ENCODE measurements at places on chromosomes 4 and X.

- no peak overlapping the region for H3K4me3 ChIP-seq
- peak overlapping the region; percentile 27 for H3K27ac ChIP-seq
- no peaks in the 10 kb centered on the region for H3K27me3 ChIP-seq
Observed at GRCh38 chr4:128831531-128832242, 22.2 kb downstream of the JADE1 start.

GRCh38 chrX:133307094-133307493 lies 88.9 kb upstream of the TFDP3 start:
- no peaks in the 10 kb centered on the region for H3K36me3 ChIP-seq
- no peak for DNase-seq
- no peaks in the 10 kb centered on the region for H3K27me3 ChIP-seq
- H3K4me3 ChIP-seq = no peak overlapping the region
- no peaks in the 10 kb centered on the region for H3K4me1 ChIP-seq

GRCh38 chr4:40514497-40514951 lies 115.1 kb downstream of the RBM47 start:
- no peak for DNase-seq
- H3K4me3 ChIP-seq = no peak overlapping the region
- no peaks in the 10 kb centered on the region for H3K27me3 ChIP-seq
- peaks cover 5% of the 10 kb centered on the region for H3K36me3 ChIP-seq
- H3K27ac ChIP-seq = peak overlapping the region; percentile 10

GRCh38 chr4:41332510-41333054 lies 75.9 kb downstream of the UCHL1 start:
- no peaks in the 10 kb centered on the region for H3K27me3 ChIP-seq
- no peak overlapping the region for H3K4me3 ChIP-seq
- H3K36me3 ChIP-seq = no peaks in the 10 kb centered on the region
- H3K4me1 ChIP-seq = no peaks in the 10 kb centered on the region

DNA sequence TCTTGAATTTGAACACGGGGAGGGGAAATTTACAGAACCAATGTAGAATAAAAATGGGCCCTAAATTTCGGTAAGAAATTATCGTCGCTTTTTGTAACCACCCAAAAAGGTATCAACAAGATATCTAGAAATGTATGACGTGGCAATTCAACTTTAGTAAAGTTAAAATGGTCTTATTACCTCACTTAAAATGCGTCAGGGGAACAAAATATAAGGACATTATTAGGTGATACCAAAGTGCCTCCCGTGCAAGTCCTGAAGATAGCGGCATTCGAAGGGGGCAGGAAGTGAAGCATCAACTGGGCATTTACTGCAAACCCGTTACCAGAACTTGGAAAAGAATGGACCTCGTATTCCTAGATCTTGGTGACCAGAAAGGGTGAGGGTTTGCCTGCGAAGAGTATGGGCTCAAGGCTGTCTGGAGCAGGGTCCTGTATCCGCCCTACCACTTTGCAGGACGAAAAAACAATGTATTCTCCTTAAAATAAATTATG lies 980 bp downstream of the AP1S2 start:
- peak overlapping the region; percentile 70 for H3K27ac ChIP-seq
- DNase-seq = no peak
- H3K4me3 ChIP-seq = peak overlapping the region; percentile 79
- H3K4me1 ChIP-seq = peaks cover 10% of the 10 kb centered on the region

DNA sequence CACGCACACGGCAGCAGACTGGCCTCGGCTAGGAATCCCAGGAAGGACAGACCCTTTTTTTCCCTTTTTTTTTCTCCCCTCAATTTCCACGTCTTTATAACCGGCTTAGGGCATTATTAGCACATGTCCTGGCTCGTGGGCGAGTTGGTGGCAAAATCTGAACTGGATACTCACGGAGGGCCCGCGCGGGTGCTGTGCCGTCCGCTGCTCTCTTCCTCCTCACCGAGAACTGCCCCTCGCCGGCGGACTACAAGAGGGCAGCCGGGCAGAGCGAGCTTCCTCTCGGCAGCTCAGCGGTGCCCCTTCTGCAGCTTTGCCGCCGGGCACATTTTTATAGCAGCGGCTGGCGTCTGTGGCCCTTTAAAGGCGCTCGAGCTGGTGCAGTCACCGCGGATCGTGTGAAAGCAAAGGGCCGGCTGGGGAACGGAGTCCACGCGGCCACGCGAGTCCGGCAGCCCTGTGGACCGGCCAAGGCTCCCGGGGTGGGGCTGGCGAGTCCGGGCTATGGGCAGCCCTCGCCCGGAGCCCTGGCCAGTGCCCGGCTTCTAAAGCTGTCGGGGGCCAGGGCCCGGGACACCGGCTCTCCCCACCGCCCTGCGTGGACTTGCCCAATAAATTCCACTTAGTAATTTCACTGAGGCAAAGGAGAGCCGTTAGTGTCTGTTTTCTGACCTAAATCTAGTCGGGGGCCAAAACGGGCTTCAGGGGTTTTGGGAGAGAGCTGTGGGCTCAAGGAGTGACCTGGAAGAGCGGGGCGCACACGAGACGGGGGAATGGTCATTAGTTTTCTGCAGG lies 1.3 kb upstream of the CITED1 start:
- DNase-seq = no peak
- peaks cover 24% of the 10 kb centered on the region for H3K4me1 ChIP-seq
- H3K27me3 ChIP-seq = peaks cover 57% of the 10 kb centered on the region
- H3K36me3 ChIP-seq = no peaks in the 10 kb centered on the region
- peak overlapping the region; percentile 83 for H3K4me3 ChIP-seq

DNA sequence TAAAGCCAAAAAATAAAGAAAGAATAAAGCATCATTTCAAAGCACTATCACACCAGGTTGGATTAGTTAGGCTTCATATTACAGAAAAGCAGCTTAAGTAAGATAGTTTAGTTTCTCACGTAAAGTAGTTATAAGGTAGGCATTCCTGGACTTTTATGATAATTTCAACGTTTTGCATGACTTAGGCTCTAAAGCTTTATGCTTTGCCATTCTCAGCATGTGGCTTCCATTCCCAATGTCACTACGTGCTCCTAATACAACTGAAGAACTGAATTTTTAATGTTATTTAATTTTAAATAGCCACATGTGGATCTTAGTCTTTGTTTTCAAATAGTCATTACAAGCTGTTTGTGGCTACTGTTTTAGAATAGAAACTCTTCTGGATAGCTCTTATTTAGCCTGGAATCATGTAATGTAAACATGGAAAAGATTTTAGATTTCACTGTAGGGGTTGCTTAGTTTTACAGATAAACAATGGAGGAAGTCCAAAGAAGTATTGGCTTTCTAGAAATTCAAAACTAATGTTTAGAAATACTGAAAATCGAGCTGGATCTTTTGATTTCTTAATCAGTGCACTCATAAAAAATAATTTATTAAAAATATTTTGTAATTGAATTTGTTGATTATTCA lies 710.0 kb downstream of the IL1RAPL1 start:
- no peak for DNase-seq
- H3K27ac ChIP-seq = no peak overlapping the region
- no peaks in the 10 kb centered on the region for H3K27me3 ChIP-seq
- no peak overlapping the region for H3K4me3 ChIP-seq

GRCh38 chr4:132827522-132827921 lies 321.6 kb upstream of the PCDH10 start:
- H3K27me3 ChIP-seq = no peaks in the 10 kb centered on the region
- H3K4me1 ChIP-seq = no peaks in the 10 kb centered on the region
- no peak overlapping the region for H3K27ac ChIP-seq
- H3K4me3 ChIP-seq = no peak overlapping the region
- no peak for DNase-seq

- no peak overlapping the region for H3K27ac ChIP-seq
- H3K27me3 ChIP-seq = no peaks in the 10 kb centered on the region
- no peak for DNase-seq
- no peaks in the 10 kb centered on the region for H3K4me1 ChIP-seq
- H3K36me3 ChIP-seq = no peaks in the 10 kb centered on the region
Observed at GRCh38 chr4:86810847-86811246, 38.3 kb downstream of the SLC10A6 start.

GRCh38 chr4:56307423-56307822 lies 79.9 kb downstream of the AASDH start:
- H3K36me3 ChIP-seq = no peaks in the 10 kb centered on the region
- H3K4me1 ChIP-seq = no peaks in the 10 kb centered on the region
- no peak overlapping the region for H3K4me3 ChIP-seq
- DNase-seq = no peak
- no peaks in the 10 kb centered on the region for H3K27me3 ChIP-seq

- peak overlapping the region; percentile 91 for H3K4me3 ChIP-seq
- H3K27me3 ChIP-seq = no peaks in the 10 kb centered on the region
- no peak for DNase-seq
- peaks cover 50% of the 10 kb centered on the region for H3K4me1 ChIP-seq
Observed at GRCh38 chrX:150696331-150696730, 3.1 kb downstream of the MTMR1 start.

DNA sequence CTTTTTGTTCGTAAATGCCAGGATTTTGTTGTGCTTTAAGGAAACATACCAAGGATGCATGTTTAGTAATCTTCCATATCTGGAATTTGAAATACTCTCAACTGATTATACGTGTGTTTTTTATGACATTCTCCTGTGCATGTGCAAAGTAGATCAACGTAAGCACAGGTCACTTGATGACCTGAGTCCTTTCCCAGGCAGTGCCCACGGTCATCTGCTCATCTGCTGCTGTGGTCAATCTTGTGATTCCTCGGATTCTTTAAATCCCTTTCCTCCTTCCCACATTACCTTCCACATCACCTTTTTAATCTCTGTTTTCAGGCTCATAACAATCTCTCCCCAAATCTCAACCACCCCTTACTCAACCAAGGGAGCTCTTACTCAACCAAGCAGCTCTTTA lies 104.1 kb downstream of the RASL11B start:
- no peak overlapping the region for H3K4me3 ChIP-seq
- H3K36me3 ChIP-seq = peaks cover 2% of the 10 kb centered on the region
- no peaks in the 10 kb centered on the region for H3K27me3 ChIP-seq
- H3K27ac ChIP-seq = no peak overlapping the region

GRCh38 chr4:118803253-118803652 lies 32.7 kb downstream of the SEC24D start:
- no peak for DNase-seq
- H3K4me1 ChIP-seq = peaks cover 4% of the 10 kb centered on the region
- no peak overlapping the region for H3K27ac ChIP-seq
- peaks cover 38% of the 10 kb centered on the region for H3K36me3 ChIP-seq
- H3K4me3 ChIP-seq = no peak overlapping the region

DNA sequence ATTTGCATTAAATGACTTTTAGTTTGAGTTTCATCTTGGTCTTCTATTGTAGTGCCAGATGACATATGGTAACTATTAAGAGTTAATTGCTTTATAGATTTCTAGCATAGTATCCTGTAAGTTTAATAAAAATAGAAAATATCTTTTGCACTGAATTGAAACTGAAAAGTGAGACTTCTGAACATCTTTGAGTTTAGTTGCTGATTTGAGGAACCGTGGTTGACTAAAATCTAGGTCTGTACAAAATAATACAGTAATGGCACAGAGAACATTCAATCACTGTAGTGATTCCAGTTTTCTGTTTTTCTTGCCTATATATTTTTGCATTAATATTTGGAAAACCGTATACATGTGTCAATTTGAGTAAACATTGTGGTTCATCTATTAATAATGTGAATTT lies 60.7 kb downstream of the SPATA4 start:
- peaks cover 2% of the 10 kb centered on the region for H3K27me3 ChIP-seq
- H3K4me3 ChIP-seq = no peak overlapping the region
- H3K27ac ChIP-seq = no peak overlapping the region

DNA sequence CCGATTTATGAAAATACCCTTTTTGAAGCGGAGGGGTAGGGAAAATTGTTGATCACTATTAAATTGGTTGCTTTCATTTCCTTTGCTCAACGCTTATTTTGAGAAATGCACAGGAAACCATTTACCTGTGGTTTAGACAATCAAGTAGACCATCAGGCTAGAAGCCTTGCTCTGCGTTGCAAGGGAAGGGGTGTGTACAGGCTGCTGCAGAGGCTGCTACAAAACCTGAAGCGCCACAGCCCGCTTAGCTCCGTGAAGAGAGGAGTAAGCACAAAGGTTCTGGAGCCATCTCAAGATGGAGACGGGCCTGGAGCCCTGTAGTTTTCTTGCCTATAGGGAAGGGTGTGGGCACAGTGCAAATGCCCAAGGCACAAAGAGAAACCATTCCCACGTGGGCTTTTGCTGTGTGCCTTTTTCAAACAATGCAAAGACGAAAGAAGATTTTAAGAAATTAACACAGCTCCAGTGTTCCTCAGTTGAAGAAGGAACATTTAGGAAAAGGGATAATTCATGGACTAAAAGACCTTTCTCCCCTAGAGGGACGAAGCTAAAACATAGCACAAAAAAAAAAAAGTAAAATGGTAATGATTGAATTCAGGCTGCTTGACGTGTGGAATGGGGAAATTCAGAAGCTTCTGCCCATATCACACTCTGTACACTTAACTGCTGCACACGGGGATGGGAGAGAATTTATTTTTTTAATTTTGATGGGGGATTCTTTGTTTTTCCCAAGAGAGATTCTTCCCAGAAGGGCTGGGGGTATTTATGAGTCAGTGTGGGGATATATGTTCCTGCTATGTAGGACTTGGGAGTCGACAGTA lies 3.5 kb downstream of the TMSB4X start:
- peak overlapping the region; percentile 98 for H3K27ac ChIP-seq
- no peaks in the 10 kb centered on the region for H3K27me3 ChIP-seq
- DNase-seq = peak; percentile 63
- peaks cover 34% of the 10 kb centered on the region for H3K36me3 ChIP-seq

GRCh38 chr4:23937173-23937572 lies 47.3 kb upstream of the PPARGC1A start:
- H3K4me3 ChIP-seq = no peak overlapping the region
- H3K27ac ChIP-seq = no peak overlapping the region
- no peak for DNase-seq
- no peaks in the 10 kb centered on the region for H3K36me3 ChIP-seq
- H3K4me1 ChIP-seq = no peaks in the 10 kb centered on the region
